Activated T-helper 1 cell treated with anti-CD3 and anti-CD28 coated beads, Interleukin-12 subunit alpha, Interleukin-12 subunit beta, Interleukin-2, Interleukin-4 antibody, amounts not matched to agents 30 ng/mL and 10 ng/mL and 1 ng/mL, durations not matched to agents 14 hours and 24 hours and 36 hours (primary cell): ENCODE measurements at places on chromosomes 2 and 18.

DNA sequence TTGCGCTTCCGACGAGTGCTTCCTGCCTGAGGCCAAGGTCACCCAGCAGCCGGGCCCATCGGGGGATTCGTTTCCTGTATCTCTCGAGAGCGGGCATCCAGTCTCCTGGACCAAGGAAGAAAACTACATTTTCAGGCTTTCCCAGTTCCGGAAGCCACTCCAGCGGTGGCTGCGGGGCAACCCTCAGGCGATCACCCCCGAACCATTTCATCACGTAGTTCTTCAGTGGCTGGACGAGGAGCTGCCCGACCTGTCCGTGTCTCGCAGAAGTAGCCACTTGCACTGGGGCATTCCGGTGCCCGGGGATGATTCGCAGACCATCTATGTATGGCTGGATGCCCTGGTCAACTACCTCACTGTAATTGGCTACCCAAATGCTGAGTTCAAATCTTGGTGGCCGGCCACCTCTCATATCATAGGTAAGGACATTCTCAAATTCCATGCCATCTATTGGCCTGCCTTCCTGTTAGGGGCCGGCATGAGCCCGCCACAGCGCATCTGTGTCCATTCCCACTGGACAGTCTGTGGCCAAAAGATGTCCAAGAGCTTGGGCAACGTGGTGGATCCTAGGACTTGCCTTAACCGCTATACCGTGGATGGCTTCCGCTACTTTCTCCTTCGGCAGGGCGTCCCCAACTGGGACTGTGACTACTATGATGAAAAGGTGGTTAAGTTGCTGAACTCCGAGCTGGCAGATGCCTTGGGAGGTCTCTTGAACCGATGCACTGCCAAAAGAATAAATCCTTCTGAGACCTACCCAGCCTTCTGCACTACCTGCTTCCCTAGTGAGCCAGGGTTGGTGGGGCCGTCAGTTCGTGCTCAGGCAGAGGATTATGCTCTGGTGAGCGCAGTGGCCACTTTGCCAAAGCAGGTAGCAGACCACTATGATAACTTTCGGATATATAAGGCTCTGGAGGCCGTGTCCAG is 1.0 kb downstream of the MARS2 start:
- peak; percentile 38 for DNase-seq
- H3K4me3 ChIP-seq: peak overlapping the region; percentile 94
- no peaks in the 10 kb centered on the region for H3K27me3 ChIP-seq
- H3K4me1 ChIP-seq: peaks cover 56% of the 10 kb centered on the region
- peaks cover 28% of the 10 kb centered on the region for H3K36me3 ChIP-seq

- H3K27me3 ChIP-seq: no peaks in the 10 kb centered on the region
- peak overlapping the region; percentile 47 for H3K27ac ChIP-seq
- H3K4me3 ChIP-seq: no peak overlapping the region
Observed at GRCh38 chr2:127740665-127741288, 39.5 kb downstream of the SFT2D3 start.

DNA sequence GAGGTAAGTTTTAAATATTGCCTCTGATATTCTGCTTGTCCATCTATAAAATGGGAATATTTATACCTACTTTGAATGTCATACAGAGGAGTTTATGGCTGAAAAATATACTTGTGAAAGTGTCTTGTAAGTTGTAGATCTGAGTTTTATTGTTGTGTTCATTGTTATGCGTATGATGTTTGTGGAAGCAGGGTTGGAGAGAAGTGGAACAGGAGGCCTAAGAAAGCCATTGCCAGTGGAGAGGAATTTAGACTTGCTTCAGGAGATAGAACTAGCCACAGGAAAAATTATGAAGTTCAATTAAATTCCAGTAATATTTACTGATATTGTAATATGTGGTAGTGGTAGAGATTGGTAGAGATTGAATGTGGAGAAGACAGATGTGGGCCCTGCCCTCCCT is 491.9 kb upstream of the FANCL start:
- no peak overlapping the region for H3K27ac ChIP-seq
- H3K27me3 ChIP-seq: no peaks in the 10 kb centered on the region
- DNase-seq: no peak
- H3K36me3 ChIP-seq: no peaks in the 10 kb centered on the region
- no peak overlapping the region for H3K4me3 ChIP-seq
- no peaks in the 10 kb centered on the region for H3K4me1 ChIP-seq

DNA sequence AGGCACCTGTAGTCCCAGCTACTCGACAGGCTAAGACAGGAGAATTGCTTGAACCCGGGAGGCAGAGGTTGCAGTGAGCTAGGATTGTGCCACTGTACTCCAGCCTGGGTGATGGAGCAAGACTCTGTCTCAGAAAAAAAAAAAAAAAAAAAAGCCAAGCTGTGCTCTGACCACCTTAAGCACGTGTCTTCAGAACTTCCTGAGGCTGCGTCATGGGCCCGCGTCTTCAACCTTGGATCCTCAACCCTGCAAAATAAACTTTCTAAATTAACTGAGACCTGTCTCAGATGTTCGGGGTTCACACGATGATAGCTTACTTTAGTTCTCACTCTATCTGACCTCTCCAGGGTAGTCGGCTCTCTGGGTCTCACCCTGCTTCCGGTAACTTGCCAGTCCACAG is 65.8 kb upstream of the CABLES1 start:
- H3K27me3 ChIP-seq: peaks cover 2% of the 10 kb centered on the region
- no peak for DNase-seq
- H3K36me3 ChIP-seq: peaks cover 19% of the 10 kb centered on the region

- peaks cover 2% of the 10 kb centered on the region for H3K27me3 ChIP-seq
- no peak for DNase-seq
- no peaks in the 10 kb centered on the region for H3K36me3 ChIP-seq
- no peak overlapping the region for H3K27ac ChIP-seq
- H3K4me1 ChIP-seq: no peaks in the 10 kb centered on the region
Observed at GRCh38 chr2:165844216-165844615, 50.2 kb upstream of the GALNT3 start.

GRCh38 chr2:237300739-237301138 is 113.2 kb downstream of the COL6A3 start:
- H3K27me3 ChIP-seq: peaks cover 5% of the 10 kb centered on the region
- DNase-seq: no peak
- H3K36me3 ChIP-seq: no peaks in the 10 kb centered on the region
- H3K27ac ChIP-seq: no peak overlapping the region

- no peak overlapping the region for H3K4me3 ChIP-seq
- peaks cover 5% of the 10 kb centered on the region for H3K36me3 ChIP-seq
- H3K4me1 ChIP-seq: no peaks in the 10 kb centered on the region
- no peak for DNase-seq
Observed at GRCh38 chr2:96783388-96783787, 22.7 kb downstream of the CNNM4 start.

GRCh38 chr2:101698844-101699754 is 1.6 kb downstream of the MAP4K4 start:
- H3K4me3 ChIP-seq: no peak overlapping the region
- H3K36me3 ChIP-seq: peaks cover 19% of the 10 kb centered on the region
- H3K27ac ChIP-seq: no peak overlapping the region
- H3K27me3 ChIP-seq: no peaks in the 10 kb centered on the region
- peaks cover 33% of the 10 kb centered on the region for H3K4me1 ChIP-seq
- DNase-seq: no peak

DNA sequence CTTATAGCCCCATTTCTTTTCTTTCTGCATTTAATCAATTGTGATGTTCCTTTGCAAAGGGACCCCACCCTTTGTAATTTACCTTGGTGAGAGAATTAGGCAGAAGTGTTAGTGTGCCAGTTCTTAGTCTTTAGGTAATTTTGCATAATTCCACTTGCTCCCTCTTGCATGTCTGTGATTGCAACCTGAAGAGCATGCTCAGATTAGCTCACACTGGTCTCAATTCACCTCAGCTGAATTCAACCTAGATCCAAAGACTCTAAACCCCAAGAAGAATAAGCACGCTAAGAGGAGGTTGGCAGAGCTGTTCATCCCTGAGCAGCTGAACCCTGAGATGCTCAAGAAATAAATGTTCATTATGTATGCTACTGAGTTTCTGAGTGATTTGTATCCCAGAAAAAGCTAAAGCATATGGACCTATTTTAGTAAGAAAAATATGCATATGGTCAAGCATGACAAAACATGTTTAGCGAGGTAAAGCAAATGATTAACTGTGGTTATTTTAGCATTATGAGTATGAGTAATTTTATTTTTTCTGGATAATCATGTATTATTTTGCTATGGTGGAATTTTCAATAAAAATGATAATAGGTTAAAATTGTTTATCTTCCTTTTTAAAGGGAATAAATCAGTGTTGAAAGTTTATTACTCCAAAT is 299.2 kb upstream of the ZSWIM2 start:
- no peak overlapping the region for H3K27ac ChIP-seq
- no peaks in the 10 kb centered on the region for H3K4me1 ChIP-seq
- no peak overlapping the region for H3K4me3 ChIP-seq
- DNase-seq: no peak
- no peaks in the 10 kb centered on the region for H3K36me3 ChIP-seq

GRCh38 chr2:23801396-23801795 is 125.5 kb downstream of the ATAD2B start:
- DNase-seq: no peak
- H3K4me1 ChIP-seq: no peaks in the 10 kb centered on the region
- H3K27me3 ChIP-seq: no peaks in the 10 kb centered on the region
- no peak overlapping the region for H3K4me3 ChIP-seq
- no peak overlapping the region for H3K27ac ChIP-seq
- peaks cover 11% of the 10 kb centered on the region for H3K36me3 ChIP-seq

- H3K4me3 ChIP-seq: peak overlapping the region; percentile 51
- no peak overlapping the region for H3K27ac ChIP-seq
- H3K27me3 ChIP-seq: no peaks in the 10 kb centered on the region
Observed at GRCh38 chr2:241611062-241611461, 25.9 kb downstream of the THAP4 start.

DNA sequence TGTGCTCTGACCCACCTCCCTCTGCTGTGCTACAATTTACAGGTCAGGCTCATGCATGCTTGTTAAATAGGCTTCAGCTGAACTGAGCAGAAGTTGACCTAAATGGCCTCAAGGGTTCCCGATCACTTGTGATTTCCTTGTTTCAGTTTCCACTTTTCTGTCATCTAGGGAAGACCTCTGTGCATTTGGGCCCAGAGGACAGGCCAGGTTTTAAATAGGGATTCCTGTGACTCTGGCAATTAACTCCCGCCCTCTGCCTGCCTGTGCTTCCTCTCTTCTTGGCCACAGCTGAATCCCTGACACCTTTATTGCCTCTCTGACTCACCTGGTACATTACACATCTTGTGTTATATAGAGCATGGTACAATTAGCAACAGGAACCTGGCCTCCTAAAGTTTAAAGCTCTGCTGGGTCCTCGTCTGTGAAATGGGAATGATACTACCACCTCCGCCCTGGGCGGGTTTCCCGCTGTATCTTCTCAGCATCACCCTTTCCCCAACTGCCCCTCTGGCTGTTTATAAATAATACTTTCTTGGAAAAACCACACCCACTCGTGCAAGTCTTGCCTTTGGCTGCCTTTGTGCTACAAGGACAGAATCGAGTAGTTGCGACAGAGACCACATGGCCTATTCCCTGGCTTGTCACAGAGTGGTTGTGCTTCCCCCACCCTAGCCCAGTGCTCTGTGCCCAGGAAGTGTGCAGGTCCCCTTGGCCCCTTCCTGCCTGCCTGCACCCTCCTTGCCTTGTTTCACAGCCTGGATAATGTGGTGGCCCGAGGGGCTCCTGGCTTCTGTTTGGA is 7.9 kb downstream of the CABLES1 start:
- no peak for DNase-seq
- H3K27ac ChIP-seq: no peak overlapping the region
- peaks cover 7% of the 10 kb centered on the region for H3K27me3 ChIP-seq
- no peak overlapping the region for H3K4me3 ChIP-seq
- no peaks in the 10 kb centered on the region for H3K36me3 ChIP-seq
- H3K4me1 ChIP-seq: peaks cover 14% of the 10 kb centered on the region

- H3K4me1 ChIP-seq: no peaks in the 10 kb centered on the region
- DNase-seq: no peak
- H3K27ac ChIP-seq: no peak overlapping the region
- peaks cover 1% of the 10 kb centered on the region for H3K27me3 ChIP-seq
- H3K4me3 ChIP-seq: no peak overlapping the region
Observed at GRCh38 chr18:49767111-49768050, 46.0 kb downstream of the ACAA2 start.

GRCh38 chr2:15733867-15734673 is 142.4 kb downstream of the DDX1 start:
- peaks cover 5% of the 10 kb centered on the region for H3K27me3 ChIP-seq
- DNase-seq: no peak
- H3K27ac ChIP-seq: no peak overlapping the region
- no peaks in the 10 kb centered on the region for H3K36me3 ChIP-seq

GRCh38 chr2:98912221-98912851 is 23.7 kb downstream of the CRACDL start:
- H3K36me3 ChIP-seq: no peaks in the 10 kb centered on the region
- peak overlapping the region; percentile 26 for H3K27ac ChIP-seq
- H3K27me3 ChIP-seq: peaks cover 20% of the 10 kb centered on the region
- DNase-seq: no peak
- no peak overlapping the region for H3K4me3 ChIP-seq

GRCh38 chr2:172348555-172349288 is 78.7 kb upstream of the ITGA6 start:
- peaks cover under 1% of the 10 kb centered on the region for H3K36me3 ChIP-seq
- H3K27me3 ChIP-seq: peaks cover 7% of the 10 kb centered on the region
- no peak overlapping the region for H3K4me3 ChIP-seq
- no peak for DNase-seq
- no peak overlapping the region for H3K27ac ChIP-seq
- no peaks in the 10 kb centered on the region for H3K4me1 ChIP-seq

- peaks cover 9% of the 10 kb centered on the region for H3K27me3 ChIP-seq
- no peak overlapping the region for H3K27ac ChIP-seq
- H3K36me3 ChIP-seq: no peaks in the 10 kb centered on the region
- H3K4me3 ChIP-seq: no peak overlapping the region
Observed at GRCh38 chr18:25974630-25975077, 115.8 kb downstream of the SS18 start.

GRCh38 chr18:6150430-6150829 is 255.1 kb upstream of the TMEM200C start:
- no peaks in the 10 kb centered on the region for H3K4me1 ChIP-seq
- no peak for DNase-seq
- H3K36me3 ChIP-seq: no peaks in the 10 kb centered on the region
- no peaks in the 10 kb centered on the region for H3K27me3 ChIP-seq
- H3K4me3 ChIP-seq: no peak overlapping the region

DNA sequence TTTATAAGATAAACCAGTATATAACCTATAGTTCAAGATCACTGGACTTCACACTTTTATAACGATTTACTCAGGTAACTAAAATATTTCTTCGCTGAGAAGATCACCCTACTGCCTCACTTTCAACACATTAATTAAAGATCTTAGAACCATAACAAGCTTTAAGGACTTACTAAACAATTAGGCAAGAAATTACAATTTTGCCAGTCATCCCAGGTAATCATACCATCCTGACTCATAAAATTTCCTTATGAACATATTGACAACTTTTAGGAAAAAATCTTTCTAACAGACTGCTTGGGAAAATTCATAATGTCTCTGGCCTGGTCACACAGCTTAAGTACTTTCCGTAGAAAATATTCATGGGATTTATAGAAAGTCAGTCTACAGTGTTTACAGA is 223.2 kb downstream of the NRXN1 start:
- H3K27ac ChIP-seq: no peak overlapping the region
- H3K4me1 ChIP-seq: no peaks in the 10 kb centered on the region
- H3K36me3 ChIP-seq: no peaks in the 10 kb centered on the region
- no peak overlapping the region for H3K4me3 ChIP-seq
